ENCODE measurements at places on chromosomes 2 and 18. TPM values are rescaled to one million over a fixed set of nuclear protein-coding genes. Genes with fewer than 3 reads are reported as not detected.

Gene CCDC68
- 0.92 TPM for total RNA-seq

Gene IL1A
- 0.74 TPM for total RNA-seq

Gene EPG5
- 18.3 TPM for total RNA-seq

DNA sequence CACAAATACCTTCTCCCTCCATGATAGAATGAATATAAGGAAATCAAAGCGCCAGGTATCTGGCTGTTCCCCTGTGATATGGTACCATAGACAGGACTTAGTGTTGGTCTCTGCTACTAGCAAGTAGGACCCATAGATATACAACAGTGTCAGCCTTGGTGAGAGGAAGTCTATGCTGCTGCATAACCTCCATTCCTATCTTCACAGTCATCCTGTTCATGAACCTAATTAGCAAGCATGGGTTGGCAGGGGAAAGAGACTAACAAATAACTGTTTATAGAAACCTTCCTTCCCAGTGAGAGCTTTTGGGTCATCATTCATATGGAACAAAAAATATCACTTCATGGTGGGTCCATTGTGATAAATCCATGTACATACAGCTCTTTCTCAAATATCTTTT, 188.9 kb upstream of the FAM98A start:
- H3K4me1 ChIP-seq: no peaks in the 10 kb centered on the region
- no peaks in the 10 kb centered on the region for H3K36me3 ChIP-seq
- no peak for DNase-seq
- no peak overlapping the region for H3K4me3 ChIP-seq
- no peak overlapping the region for H3K27ac ChIP-seq
- H3K27me3 ChIP-seq: no peaks in the 10 kb centered on the region

GRCh38 chr2:240713928-240714746, 22.5 kb downstream of the AQP12A start:
- no peak for DNase-seq
- H3K36me3 ChIP-seq: peaks cover 8% of the 10 kb centered on the region
- H3K4me3 ChIP-seq: no peak overlapping the region
- no peaks in the 10 kb centered on the region for H3K27me3 ChIP-seq
- no peaks in the 10 kb centered on the region for H3K4me1 ChIP-seq

GRCh38 chr2:242038928-242039341, 169.4 kb downstream of the RTP5 start:
- no peak overlapping the region for H3K27ac ChIP-seq
- H3K4me3 ChIP-seq: no peak overlapping the region
- no peaks in the 10 kb centered on the region for H3K4me1 ChIP-seq
- no peaks in the 10 kb centered on the region for H3K36me3 ChIP-seq
- DNase-seq: no peak
- peaks cover 43% of the 10 kb centered on the region for H3K27me3 ChIP-seq

DNA sequence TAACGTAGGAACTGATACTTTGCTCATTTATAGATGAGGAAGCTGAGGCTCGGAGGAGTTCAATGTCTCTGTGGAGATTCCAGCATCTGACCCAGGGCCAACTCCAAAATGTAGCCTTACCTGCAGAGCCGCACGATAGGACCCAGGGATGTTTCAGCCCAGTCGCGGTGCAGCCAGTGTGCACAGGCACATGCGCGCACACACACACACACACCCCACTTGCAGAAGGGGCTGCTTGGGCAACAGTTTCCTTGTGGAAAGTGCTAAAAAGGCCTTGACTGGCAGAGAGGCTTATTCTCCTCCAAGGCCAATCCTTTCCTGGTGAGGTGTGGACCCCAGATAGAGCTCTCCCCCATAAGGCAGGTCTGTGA, 101.7 kb downstream of the ZFP36L2 start:
- H3K4me3 ChIP-seq: no peak overlapping the region
- H3K4me1 ChIP-seq: no peaks in the 10 kb centered on the region
- no peaks in the 10 kb centered on the region for H3K27me3 ChIP-seq

- H3K36me3 ChIP-seq: no peaks in the 10 kb centered on the region
- H3K27me3 ChIP-seq: no peaks in the 10 kb centered on the region
- H3K27ac ChIP-seq: no peak overlapping the region
- DNase-seq: no peak
These were observed 550 bp upstream of the MALL start for GRCh38 chr2:110116033-110116710.

GRCh38 chr2:196276421-196276820, 105.0 kb upstream of the STK17B start:
- no peak for DNase-seq
- H3K4me3 ChIP-seq: no peak overlapping the region

DNA sequence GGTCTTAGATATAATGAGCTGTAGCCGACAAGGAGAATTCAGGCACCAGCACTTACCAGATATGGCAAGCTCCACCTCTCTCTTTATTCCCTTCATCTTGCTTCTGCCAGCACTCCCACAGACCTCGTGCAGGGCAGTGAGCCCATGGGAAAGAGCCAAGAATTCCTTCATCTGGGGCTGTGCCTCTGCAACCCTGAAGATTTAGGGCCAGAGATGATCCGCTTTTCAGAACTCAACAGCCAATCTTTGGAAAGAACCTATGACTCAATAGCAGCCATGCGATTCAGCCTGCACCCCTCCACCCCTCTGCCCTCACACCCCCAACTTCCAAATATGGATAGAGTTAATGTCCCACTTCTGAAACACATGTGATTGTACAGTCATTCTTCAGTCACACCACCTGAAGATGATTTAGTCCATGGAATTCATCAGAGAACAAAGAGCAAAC, 533.7 kb upstream of the TNP1 start:
- no peaks in the 10 kb centered on the region for H3K27me3 ChIP-seq
- H3K27ac ChIP-seq: no peak overlapping the region
- H3K4me1 ChIP-seq: no peaks in the 10 kb centered on the region
- H3K36me3 ChIP-seq: no peaks in the 10 kb centered on the region
- DNase-seq: no peak
